Activated T-helper 2 cell treated with anti-CD3 and anti-CD28 coated beads, Interferon-gamma antibody, Interleukin-2, Interleukin-4, amounts not matched to agents 10 μg/mL and 5 μg/mL and 100 μg/mL, durations not matched to agents 14 hours and 24 hours and 36 hours (primary cell): ENCODE measurements at places on chromosomes 4 and X. TPM values are rescaled to one million over a fixed set of nuclear protein-coding genes. Genes with fewer than 3 reads are reported as not detected.

DNA sequence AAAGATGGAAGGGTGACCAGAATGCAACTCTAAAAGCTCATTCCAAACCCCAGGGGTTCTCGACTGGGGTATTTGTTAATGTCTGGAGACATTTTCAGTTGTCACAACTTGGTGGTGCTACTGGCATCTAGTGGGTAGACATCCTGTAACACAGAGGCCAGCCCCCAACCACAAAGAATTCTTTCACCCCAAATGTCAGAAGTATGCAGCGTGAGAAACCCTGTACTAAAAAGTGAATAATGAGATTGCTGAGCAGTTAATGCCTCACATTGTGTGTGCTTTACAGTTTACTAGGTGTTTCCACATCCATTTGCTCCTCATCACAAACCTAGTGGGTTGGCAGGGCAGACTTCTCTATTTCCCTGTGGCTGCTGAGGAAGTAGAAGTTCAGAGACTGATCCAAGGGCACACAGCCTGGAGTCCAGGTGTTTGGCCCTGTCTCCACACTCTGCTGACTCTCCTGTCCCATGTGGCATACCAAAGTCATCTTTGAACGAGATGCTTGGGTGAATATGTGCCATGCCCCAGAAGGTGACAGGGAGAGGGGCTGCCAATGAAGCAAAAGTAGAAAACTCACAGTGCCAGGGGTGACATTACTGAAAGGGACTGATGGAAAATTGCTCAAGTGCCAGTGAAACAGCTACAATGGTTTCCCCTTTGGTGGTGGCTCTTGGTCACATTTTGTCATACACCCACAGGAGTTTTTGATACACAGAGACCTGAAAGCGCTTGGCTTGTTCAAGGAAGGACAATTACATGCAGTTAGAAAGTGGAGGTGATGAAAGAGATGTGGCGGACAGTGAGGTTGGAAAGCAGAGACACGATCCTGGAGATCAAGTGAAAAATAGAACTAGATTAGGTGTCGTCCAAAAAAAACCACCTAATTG, 10.1 kb upstream of the TMEM154 start:
- no peak for DNase-seq

DNA sequence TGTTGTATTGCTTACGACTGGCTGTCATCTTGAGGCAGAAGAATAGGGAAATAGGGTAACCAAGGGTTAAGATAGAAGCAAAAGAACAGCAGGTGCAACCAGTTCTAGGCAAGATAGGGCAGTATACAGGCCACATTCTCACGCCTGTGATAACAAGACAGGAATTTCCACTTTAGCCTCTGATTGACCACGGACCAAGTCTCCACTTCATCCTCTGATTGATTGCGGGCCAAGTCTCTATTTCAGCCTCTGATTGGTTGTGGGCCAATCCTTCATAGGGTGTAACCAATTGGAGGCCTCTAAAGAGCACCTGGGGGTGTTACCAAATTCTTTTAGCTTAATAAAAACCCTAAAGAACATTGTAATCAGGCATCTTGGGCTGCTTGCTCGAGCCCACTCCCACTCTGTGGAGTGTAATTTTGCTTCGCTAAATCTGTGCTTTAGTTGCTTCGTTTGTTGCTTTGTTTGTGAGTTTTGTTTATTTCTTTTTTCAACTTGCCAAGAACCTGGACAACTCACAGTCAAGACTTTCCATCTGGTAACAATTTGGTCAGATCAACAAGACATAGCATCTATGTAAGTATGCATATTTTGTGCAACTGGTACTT, 8.7 kb upstream of the TBC1D9 start:
- DNase-seq = no peak

GRCh38 chr4:44186850-44187246, 261.8 kb downstream of the KCTD8 start:
- DNase-seq = no peak

CABS1 gene
- total RNA-seq = not detected in 2 replicates
